ENCODE measurements at places on chromosomes 2 and 18. TPM values are rescaled to one million over a fixed set of nuclear protein-coding genes. Genes with fewer than 3 reads are reported as not detected.

DNA sequence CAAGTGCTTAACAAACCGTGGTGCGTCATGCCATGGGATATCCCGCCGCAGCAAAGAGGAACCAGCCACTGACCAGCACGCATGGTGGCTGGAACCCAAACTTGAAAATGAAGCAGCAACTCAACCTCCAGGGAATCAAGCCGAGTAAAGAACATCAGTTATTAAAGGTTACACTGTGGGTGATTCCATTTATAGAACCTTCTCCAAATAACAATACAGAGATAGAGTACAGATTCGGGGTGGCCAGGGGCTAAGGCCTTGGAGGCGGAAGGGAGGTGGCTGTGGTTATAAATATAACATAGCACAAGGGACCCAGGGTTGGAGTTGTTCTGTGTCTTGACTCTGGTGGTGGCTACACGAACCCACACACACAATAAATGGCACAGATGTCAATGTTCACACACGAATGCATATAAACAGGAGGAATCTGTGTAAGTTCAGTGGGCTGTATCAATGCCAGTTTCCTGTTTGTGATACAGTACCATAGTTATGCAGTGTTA is 123.1 kb downstream of the EIPR1 start:
- peak; percentile 32 for DNase-seq

GRCh38 chr2:219868635-219869034 is 241.2 kb downstream of the SLC4A3 start:
- no peak for DNase-seq

DNA sequence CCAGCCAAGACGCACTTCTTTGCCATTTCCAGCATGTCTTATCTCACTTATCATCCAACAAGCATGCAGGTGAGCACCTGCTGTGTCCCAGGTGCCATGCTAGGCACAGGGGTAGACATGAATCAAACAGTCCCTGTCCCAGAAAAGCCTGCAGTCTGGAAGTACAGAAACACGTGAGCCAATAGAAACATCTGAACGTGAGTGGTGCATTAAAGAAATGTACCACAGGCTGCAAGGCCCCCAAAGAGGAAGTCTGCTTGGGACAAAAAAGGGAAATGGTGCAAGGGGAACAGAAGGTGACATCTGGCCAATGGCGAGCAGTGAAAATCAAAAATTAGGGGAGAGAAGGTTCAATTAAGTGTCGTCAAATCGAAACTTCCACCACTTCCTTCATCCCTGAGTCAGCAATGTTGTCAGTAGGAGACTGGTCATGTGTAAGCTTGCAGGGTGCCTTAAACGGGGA is 17.6 kb upstream of the TMEM247 start:
- DNase-seq = no peak

- DNase-seq = no peak
Measured at GRCh38 chr2:85834466-85834865, 54.3 kb downstream of the ST3GAL5 start.

DNA sequence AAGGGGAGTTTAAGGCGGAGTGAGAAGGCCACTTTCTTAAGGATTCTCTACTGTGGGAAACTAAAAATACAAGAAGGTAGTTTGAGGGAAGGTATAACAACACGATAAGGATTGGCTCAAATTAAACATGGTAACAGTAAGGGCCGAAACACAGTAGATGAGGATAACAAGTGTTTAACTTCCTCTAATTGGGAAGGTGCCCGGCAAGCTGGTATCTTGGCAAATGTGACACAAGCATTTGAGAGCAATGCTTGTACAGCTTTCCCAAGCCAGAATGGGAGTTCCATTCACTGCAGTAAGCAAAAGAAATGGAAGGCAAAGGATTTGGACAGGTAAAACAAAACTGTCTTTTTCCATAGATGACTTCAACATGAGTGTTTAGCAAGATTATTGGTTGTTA is 19.8 kb downstream of the USP40 start:
- DNase-seq = no peak

DNA sequence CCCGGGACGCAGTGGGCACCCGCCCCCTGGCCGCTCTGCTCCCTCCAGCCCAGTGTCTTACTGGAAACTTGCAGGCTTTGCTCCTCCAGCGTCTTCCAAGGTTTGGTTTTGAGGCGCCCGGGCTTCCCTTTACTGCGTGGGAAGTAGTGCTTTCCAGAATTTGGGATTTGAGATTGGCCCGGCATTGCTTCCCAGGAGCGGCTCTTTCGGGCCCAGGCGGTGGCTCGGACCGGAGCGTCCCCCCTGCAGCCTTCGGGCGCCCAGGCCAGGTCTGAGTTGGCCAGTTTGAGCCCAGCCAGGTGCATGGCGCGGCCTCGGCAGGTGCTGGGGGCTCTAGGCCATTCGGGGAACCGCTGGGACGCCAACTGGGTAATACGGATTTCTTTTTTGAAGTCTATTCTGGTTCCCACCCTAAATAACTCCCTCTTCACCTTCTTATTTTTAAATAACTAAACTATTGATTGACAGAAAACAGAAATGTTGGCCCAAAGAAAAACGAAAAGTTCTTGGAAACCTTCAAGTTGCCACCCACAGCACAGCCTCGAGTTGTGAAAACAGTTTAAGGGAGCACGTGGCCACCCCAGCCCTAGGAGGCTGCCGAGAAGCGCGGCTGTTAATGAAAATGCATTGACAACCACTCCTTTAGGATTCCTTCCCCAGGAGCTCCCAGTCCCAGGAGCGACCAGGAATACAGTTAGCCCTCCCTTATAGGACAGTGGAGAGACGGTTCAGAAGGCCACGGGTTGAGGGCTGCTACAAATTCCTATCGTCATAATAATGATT is 766 bp downstream of the SNTG2 start:
- no peak for DNase-seq

GRCh38 chr18:61854578-61855448 is 38.0 kb downstream of the RNF152 start:
- no peak for DNase-seq

DNA sequence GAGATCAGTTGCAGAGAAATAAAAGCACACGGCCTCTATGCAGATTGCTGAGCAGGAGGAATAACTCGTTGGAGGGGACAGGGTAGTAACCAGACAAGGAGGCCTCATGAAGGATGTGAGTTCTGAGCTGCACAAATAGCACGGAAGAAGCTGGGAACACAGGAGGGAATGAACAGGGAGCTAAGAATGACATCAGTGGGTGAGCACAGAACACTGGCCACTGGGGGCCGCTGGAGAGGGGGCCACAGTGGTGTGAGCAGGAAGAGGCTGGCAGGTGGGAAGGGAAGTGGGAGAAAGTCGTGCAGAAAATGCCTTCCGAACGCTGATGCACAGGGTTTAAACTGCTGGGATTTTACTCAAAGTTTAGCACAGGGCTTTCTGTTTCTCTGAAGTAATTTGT is 61.0 kb downstream of the ZAP70 start:
- DNase-seq = no peak

DNA sequence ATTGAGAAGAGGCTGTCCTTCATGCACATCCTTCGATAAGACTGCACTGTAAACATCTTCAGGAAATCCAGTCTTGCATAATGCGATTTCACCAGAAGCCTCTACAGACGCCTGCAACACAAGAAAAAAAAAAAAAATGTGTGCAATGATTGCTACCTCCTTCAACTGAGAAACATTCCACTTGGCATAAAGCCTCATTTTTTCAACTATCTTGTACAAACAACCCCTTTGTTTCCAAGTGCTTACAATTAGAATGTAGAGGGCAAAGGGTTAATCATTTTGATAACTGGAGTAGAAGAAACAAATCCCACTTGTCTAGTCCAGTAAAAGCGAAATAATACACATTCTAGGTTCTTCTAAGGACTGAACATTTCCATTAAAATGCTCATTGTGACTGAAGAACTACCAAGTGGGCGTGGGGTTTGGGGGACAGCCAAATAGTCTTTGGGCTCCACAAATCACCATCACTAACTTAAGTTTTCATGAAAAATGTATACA is 29.2 kb downstream of the CDH2 start:
- DNase-seq = peak; percentile 79

DNA sequence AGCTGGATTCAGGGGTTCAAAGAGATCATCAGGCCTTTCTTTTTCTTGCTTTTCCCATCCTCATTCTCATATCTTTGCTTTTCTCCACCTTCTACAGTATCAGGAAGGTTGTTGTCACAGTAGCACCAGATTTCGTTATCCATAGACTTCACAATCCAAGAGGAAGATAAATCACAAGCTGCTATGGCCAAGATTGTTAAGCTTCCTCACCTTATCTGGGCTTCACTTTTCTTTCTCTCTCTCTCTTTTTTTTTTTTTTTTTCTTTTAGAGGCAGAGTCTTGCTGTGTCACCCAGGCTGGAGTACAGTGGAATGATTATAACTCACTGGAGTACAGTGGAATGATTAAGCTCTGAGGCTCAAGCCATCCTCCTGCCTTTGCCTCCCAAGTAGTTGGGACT is 93.5 kb downstream of the TTC27 start:
- no peak for DNase-seq

GRCh38 chr2:230085201-230085600 is 16.5 kb upstream of the SLC16A14 start:
- no peak for DNase-seq

- DNase-seq = peak; percentile 33
Measured at GRCh38 chr2:77268626-77269025, 253.6 kb downstream of the LRRTM4 start.

GRCh38 chr2:172736424-172737174 is 954 bp downstream of the RAPGEF4 start:
- no peak for DNase-seq

- DNase-seq = no peak
Measured at GRCh38 chr2:235848055-235848454, 320.1 kb downstream of the GBX2 start.

DNA sequence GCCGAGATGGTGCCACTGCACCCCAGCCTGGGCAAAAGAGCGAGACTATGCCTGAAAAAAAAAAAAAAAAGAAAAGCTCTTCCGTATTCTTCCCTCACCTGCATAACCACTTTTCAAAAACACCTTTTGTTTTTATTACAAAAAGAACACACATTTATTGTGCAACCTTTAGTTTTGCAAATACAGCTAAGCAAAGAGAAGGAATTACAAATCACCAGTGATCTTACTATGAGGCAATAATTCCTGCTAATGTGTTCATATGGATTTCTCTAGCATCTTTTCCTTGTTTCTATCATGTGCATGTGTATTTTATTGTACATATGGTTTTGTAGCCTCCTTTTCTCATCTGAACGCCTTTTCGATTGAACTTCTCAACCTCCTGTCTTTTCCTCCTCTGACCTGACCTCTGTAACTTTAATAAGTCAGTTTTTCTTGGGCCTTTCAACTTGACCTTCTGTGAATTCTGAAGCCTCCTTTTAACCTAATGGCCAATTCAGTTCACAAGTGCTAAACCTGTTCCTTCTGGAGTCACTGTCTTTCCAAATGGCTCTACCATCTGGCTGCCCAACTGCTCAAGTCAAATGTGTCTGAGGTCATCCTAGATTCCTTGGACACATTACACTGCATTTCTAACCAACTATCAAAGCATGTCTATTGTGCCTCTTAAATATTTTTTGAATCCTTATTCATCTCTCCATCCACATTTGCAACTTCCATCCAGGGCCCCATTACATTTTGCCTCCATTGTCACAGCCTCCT is 59.1 kb upstream of the DAPL1 start:
- no peak for DNase-seq

DNA sequence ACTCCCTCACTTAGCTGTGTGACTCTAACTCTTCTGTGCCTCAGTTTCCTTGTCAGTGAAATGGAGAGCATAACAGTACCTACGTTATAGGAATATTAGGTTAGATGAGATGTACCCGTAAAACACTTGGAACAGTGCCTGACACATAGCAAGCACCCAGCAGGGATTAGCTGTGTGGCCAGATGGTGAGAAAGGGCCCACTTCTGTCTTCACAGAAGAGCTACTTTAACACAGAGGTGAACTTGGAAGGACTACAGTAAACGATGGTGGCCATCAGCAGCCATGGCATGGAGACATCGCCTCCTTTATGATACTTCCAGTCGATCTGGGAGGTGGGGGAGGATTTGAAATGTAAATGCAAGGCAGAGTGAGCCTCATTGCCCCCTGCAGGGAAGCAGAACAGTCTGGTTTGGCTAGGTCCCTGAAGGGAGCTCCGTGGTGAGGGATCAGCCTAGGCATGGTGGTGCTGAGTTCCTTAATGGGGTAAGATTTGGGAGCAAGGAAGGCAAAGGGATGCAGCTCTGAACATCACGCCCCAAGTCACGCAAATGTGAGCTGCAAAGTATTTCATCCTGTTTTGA is 101.7 kb upstream of the ALPP start:
- DNase-seq = no peak

DNA sequence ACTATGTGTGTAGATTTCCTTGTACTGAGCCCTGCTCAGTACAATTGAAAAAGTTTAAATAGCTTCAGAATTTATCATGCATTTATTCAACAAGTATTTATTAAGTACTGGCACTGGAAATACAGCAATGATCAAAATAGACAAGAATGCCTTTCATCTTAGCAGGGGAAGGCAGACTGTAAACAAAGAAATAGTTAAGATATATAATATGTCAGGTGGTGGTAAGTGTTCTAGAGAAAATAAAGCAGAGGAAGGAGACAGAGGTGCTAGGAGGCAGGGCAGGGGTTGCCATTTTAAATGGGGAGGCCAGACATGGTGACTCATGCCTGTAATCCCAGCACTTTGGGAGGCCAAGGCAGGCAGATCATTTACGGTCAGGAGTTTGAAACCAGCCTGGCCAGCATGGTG is 13.6 kb upstream of the LIPG start:
- peak; percentile 95 for DNase-seq

DNA sequence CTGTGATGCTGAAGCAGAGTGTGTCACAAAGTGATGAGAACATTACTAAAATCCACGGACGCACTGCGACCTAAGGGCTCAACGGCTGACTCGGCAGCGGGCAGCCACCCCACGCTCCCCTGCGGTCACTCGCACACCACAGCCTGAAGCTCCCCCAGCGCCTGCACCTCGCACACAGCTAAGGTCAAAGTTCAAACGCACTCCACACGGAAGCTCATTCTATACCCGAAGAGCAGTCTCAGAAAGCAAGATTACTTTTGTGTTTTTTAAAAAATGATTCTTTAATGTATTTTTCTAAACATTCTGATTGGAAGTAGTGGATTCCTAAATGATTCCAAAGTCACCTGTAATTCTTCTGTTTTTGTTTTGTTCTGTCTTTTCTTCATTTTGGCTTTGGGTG is 21.7 kb downstream of the ASPRV1 start:
- DNase-seq = no peak

The DSEL gene
- 10.7 TPM for total RNA-seq

The GALNT3 gene
- 60.3 TPM for total RNA-seq

The ARHGEF4 gene
- 0.35 TPM for total RNA-seq

The KLHL30 gene
- total RNA-seq = 0.87 TPM

The NOL4 gene
- total RNA-seq = 0.52 TPM

The ADD2 gene
- total RNA-seq = 2.3 TPM

The MTA3 gene
- total RNA-seq = 28.0 TPM

Measured in renal cortical epithelial cell (primary cell).